ENCODE measurements at places on chromosomes 2 and 18.

DNA sequence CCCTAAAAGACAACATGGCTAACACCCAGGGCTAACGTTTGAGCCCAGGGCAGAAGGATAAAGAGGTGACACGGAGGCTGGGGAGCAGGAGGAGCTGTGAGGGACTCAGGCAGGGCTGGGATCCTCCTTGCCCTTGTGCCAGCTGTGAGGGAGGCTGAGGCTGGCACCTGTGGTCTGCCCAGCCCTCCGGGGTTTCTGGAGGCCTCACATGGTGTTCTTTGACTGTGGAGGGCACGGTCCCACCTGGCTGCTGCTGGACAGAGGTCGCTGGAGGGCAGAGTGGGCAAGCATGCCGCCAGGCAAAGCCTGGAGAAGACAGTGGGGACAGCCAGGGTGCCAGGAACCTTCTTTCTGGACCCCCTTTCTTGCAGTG is 26.8 kb upstream of the CNNM3 start:
- DNase-seq, result no peak

- DNase-seq, result no peak
Observed at GRCh38 chr2:223877721-223878410, 40.5 kb upstream of the AP1S3 start.

- no peak for DNase-seq
Observed at GRCh38 chr2:123095219-123095835, 929.8 kb upstream of the CNTNAP5 start.

DNA sequence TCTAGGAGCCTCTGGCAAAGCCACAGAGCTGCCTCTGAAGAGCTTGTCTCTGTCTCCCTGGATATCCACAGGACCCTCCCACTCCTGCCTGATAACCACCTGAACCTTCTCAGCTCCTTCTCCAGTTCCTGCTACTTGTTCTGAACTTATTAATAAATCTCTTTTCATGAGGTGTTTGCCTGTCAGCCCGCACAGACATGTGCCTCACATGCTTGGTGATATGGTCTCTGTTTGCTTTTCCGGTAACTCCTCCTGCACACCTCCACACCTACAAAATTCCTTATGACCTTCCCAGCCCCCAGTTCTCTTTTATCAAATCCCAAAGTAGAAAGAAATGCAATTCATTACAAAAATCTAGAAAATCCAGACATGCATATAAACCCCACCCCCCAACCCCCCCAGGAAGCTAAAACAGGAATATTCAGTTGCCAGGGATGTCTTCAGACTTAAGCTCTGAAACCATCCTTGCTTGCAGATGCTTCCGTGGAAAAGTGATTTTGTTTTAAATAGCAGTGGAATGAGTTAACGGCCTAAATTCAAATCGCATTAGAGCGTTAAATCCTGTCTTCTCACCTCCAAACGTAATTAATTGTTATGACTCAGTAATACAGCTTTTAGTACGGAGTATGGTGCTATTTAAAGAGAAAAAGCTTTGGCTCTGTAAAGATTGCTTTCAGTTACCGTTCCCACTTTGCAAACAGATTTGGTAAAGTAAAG is 2.1 kb upstream of the PID1 start:
- DNase-seq, result no peak

- DNase-seq, result no peak
Observed at GRCh38 chr2:11250400-11251196, 93.8 kb downstream of the ROCK2 start.

GRCh38 chr2:119259296-119259860 is 35.7 kb downstream of the STEAP3 start:
- no peak for DNase-seq

GRCh38 chr2:201709049-201709448 is 10.6 kb upstream of the MPP4 start:
- DNase-seq, result no peak

GRCh38 chr2:174026122-174026845 is 61.1 kb upstream of the SP3 start:
- DNase-seq, result no peak

DNA sequence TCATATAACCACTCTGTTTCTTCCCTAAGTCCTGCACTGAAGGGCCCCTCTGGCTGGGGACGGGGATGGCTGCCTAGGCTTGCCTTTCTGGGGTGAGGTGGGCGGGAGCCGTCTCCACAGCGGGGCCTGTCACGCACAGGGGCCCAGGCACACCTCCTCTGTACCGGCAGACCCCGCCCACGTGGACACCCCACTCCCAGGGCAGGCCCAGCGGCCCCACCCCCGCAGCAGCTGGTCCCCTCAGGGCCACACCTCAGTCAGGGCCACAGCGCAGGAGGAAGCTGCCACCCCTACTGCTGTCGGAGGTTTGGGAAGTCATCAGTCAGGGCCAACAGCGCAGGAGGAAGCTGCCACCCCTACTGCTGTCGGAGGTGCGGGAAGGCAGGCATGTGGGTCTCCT is 257.6 kb upstream of the RAB6C start:
- DNase-seq, result no peak

- no peak for DNase-seq
Observed at GRCh38 chr2:240245184-240245583, 104.7 kb upstream of the OTOS start.

- DNase-seq, result no peak
Observed at GRCh38 chr2:111946294-111947114, 48.1 kb downstream of the MERTK start.

DNA sequence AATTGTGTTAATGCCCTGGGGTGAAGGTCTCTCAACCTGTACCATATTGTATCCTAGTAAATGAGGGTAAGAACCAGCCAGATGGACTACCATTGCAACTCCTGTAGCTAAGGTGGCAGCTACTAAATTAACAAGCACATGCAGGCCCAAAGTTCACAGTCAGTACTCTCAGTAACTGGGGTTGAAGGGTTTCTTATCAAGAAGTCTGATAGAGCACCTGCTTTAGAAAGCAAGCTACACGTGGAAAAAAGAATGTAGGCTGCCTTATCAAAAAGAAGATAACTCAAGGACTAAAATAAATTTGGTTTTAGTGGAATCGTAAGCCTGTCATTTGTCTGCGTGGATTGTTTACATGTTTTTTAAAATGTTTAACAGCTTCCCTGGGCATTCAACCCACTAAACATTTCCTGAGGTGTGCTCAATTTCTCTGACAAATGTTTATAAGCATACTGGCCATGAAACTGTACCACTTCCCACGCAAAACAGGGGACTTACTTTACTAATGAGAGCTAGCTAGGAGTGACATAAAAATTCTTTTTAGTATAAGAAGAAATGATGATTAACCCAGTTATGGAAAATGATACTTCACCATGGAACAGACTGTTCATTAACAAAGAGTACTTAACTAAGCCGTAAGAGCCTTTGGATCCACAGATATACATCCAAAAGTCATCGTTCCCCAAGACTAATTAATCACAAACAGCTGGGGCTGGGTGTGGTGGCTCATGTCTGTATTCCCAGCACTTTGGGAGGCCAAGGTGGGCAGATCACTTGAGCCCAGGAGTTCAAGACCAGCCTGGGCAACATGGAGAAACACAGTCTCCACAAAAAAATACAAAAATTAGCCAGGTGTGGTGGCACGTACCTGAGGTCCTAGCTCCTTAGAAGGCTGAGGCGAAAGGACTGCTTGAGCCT is 36.5 kb downstream of the LPIN2 start:
- no peak for DNase-seq

- no peak for DNase-seq
Observed at GRCh38 chr2:201273330-201273983, 13.1 kb downstream of the CASP8 start.

DNA sequence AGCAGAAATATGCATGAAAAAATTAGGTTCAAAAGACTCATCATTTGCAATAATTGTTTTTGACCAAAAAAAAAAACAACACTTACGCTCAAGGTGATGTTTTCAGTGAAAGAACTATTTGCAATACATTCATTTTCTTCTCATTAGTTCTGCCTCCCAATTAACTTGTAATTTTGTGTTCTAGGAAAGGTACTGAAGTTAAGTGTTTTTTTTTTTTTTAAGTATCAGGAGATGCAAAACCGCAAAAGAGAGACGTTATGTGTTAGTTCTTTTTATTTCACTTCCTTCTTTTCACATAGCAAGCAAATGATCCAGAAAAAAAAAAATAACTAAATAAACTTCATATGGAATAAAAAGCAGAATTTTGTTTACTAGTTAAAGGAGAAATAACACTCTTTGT is 735.2 kb upstream of the GCFC2 start:
- DNase-seq, result no peak

GRCh38 chr18:6734726-6735430 is 5.4 kb downstream of the ARHGAP28 start:
- DNase-seq, result no peak

GRCh38 chr2:103361712-103362111 is 599.9 kb downstream of the TMEM182 start:
- DNase-seq, result no peak

GRCh38 chr2:196096264-196096663 is 27.6 kb upstream of the DNAH7 start:
- DNase-seq, result no peak

DNA sequence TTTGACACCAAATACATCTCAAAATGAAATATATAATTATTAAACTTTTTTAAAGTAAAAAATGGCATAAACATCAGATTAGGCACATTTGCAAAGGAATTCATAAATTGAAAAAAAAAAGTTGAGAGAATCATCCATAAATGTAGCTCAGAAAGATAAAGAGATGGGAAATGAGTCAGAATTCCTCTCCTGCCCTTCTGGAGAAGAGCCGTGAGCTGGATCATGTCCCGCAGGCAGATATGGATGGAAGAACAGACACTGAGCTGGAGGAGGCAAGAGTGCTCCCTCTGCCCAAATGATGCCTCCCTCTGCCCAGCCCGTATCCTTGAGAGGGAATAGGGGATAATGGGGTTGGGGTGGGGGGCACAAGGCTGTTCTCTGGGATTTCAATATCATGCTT is 190.9 kb downstream of the TFCP2L1 start:
- DNase-seq, result no peak

- DNase-seq, result no peak
Observed at GRCh38 chr2:219626540-219626939, 890 bp upstream of the SLC4A3 start.

GRCh38 chr2:85959826-85960225 is 71.0 kb upstream of the ST3GAL5 start:
- DNase-seq, result no peak

- DNase-seq, result no peak
Observed at GRCh38 chr2:240037358-240037757, 7.1 kb upstream of the OR6B2 start.

- DNase-seq, result no peak
Observed at GRCh38 chr2:33242845-33243244, 233.6 kb upstream of the RASGRP3 start.

DNA sequence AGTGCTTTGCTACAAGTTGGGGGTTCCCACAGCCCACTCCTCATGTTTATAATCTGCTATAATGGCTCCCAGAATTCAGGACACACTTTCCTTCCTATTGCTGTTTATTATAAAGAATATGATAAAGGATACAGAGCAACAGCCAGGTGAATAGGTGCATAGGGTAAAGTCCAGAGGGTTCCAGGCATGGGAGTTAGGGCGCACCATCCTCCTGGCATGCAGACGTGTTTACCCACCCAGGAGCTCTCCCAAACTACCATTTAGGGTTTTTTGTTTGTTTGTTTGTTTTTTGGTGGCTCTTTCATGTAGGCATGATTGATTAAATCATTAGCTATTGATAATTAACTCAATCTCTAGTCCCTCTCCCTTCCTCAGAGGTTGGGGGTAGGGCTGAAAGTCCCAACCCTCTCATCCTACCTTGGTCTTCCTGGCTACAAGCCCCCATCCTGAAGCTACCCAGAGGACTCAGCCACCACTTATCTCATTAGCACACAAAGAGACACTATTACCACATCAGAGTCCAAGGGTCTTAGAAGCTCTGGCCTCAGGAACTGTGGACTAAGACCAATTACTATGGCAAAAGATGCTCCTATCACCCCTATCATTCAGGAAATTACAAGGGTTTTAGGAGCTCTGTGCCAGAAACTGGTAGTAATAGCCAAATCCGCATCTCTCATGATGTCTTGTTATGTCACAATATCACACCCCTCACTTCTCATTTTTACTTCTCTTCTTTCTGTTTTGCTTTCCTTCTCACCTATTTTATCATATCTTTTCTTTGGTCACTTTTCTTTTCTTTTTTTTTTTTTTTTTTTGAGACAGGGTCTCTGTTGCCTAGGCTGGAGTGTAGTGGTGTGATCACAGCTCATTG is 154.9 kb upstream of the TTC39C start:
- no peak for DNase-seq

GRCh38 chr2:188524519-188525113 is 232.9 kb downstream of the GULP1 start:
- peak; percentile 2 for DNase-seq

DNA sequence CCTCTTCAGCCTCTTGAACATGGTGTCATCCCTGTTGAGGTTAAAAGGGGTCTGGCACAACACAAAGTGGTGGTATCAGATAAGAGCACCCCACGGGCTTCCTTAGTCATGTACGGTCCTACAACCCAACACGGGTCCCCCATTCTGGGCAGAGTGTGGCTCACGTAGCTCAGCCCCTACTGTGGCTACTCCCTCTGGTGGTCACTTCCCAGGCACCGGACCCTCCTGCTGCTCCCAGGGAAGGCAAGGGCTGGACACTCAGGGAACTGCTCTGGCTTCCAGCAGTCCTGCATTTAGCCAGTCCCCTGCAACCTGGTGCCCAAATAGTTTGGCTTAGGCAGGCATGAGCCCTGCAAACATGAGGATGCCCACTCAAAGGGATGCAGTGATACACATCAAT is 58.6 kb downstream of the GALNT14 start:
- DNase-seq, result no peak

DNA sequence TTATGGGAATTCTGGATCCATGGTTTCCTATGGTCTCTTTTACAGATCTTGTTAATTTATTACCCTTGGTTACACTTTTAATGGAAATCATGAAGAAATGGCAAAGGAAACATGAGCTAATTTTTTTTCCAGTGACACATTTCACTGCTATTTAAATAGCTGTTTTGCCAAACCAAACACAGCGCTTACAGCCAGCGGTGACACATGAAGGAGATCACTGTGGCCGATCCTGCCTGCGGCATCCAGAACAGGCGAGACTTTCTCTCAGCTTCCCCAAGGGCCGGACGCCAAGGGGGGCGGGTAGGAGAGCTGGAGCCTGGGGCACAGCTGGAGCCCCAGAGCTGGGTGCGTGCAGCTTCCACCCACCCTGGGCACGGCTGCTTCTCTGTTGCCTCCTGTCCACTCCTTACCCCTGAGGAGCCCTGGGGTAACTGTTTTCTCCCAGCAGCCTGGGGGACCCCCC is 81.4 kb upstream of the PKDCC start:
- DNase-seq, result no peak

DNA sequence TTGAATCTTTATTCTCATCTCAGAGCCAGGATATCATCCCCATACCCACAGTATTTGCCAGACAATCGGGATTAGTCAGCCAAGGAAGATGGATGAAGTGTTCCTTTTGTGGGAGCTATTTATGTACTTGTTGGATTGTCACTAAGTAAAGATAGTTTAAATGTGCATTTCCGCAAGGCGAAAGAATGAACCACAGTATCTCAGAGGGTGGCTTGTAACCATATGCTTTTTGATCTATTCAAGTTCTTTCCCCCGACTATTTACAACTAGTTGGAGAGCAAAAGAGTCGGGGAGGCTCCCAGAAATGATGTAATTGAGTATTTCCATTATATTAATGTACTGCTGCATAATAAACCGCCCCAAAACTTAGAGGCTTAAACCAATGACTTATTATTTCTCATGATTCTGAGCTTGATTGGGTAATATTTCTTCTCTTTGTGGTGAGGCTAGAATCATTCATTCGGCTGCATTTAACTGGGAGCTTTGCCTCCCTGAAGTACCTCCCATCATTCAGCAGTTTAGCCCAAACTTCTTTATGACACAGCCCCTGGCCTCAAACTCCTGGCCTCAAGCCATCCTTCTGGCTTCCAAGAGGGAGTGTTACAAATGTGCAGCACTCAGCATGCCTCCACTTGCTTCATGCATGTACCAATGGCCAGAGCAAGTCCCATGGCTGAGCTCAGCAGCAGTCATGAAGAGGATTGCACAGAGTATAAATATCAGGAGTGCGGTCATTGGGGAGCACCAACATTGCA is 423.7 kb downstream of the METTL4 start:
- DNase-seq, result no peak

Data from NCI-H187 (cell line).